ENCODE measurements at places on chromosomes 11 and 22. TPM values are rescaled to one million over a fixed set of nuclear protein-coding genes. Genes with fewer than 3 reads are reported as not detected.

Gene PTS
- 63.5 TPM for polyA plus RNA-seq

Gene SSRP1
- polyA plus RNA-seq, result 200 TPM

Gene TRIM51
- not detected for polyA plus RNA-seq

Gene FXYD2
- polyA plus RNA-seq, result 316 TPM

Gene KDM4D
- 2.2 TPM for polyA plus RNA-seq

Gene CTSF
- polyA plus RNA-seq, result 99.0 TPM

Gene IGF2
- polyA plus RNA-seq, result 738 TPM

Gene ZP1
- polyA plus RNA-seq, result 0.30 TPM

Gene MS4A6A
- polyA plus RNA-seq, result 14.2 TPM

Gene SLC36A4
- polyA plus RNA-seq, result 28.5 TPM

Gene CABP4
- 1.0 TPM for polyA plus RNA-seq

Gene DCDC1
- polyA plus RNA-seq, result 6.9 TPM

Gene RAB36
- 19.2 TPM for polyA plus RNA-seq

Gene B3GAT1
- polyA plus RNA-seq, result 4.8 TPM

Gene ISX
- polyA plus RNA-seq, result 0.43 TPM

Gene CHRM1
- not detected for polyA plus RNA-seq

Gene FGF3
- polyA plus RNA-seq, result not detected

Gene ARHGEF17
- 94.4 TPM for polyA plus RNA-seq

Gene OR8A1
- polyA plus RNA-seq, result 0.05 TPM

Gene CD59
- polyA plus RNA-seq, result 234 TPM

Gene CBX7
- 9.1 TPM for polyA plus RNA-seq

Gene P2RY6
- polyA plus RNA-seq, result 0.85 TPM

Gene PTPRCAP
- polyA plus RNA-seq, result 2.6 TPM

Gene NFAM1
- 0.81 TPM for polyA plus RNA-seq

All from left kidney (tissue), 8 donors.